ENCODE measurements at places on chromosomes 13 and 19.

- DNase-seq = no peak
Observed at GRCh38 chr13:98353750-98354149, 176.7 kb upstream of the RNF113B start.

GRCh38 chr13:112204346-112205327, 137.7 kb downstream of the SOX1 start:
- DNase-seq = no peak

GRCh38 chr13:111604097-111604496, 283.7 kb downstream of the TEX29 start:
- no peak for DNase-seq

GRCh38 chr19:10219678-10220077, 11.5 kb downstream of the S1PR2 start:
- no peak for DNase-seq

DNA sequence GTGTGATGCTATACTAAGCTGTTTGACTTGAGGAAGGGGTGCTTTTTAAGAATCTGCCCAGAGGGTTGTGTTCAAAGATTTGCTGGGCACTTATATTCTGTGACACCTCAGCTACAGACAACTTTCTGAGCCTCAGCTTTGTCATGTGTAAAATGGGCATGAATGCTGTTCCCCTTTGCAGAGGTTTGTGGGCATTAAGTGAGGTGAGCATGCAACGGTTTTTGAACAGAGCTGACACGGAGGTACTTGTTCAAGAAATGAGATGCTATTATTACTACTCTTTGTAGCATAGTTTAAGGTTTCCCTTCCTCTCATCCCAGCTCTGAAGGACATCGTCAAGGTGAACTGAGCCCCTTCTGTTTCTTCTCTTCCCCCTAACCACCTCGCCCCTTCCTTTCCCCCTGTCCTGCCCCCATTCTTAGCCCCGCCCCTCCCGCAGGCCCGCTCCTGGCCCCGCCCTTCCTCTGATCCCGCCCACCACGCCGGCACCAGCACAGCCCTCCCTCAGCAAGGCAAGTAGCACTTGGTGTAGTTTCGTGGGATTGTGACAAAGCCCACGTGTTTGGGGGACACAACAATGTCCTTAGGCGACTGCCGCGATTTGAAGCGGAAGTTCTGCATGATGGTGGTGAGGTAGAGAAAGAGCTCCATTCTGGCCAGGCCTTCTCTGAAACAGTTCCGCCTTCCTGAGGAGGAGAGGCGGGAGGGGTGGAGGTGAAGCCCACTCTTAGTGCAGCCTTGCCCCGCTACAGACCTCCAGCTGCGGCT, 26.1 kb upstream of the CYP2A7 start:
- DNase-seq = no peak

GRCh38 chr13:67833564-67833963, 603.4 kb upstream of the PCDH9 start:
- no peak for DNase-seq

DNA sequence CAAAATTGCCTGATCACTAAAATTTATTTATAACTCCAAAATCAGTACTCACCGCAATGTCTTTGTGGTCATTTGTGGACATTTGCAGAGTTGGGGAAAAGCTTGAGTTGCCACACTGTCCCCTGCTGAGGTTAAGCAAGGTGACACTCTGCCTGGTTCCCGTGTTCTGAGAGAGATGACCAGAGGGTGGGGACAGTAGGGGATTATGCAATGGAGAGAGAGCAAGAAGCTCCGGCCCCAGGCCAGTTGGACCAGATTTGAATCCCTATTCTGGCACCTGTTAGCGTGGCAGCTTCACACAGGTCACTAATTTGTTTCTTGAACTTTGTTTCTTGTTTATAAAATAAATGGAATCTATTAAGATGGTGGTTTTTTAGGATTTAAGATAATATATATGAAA, 17.8 kb downstream of the ERCC5 start:
- no peak for DNase-seq

DNA sequence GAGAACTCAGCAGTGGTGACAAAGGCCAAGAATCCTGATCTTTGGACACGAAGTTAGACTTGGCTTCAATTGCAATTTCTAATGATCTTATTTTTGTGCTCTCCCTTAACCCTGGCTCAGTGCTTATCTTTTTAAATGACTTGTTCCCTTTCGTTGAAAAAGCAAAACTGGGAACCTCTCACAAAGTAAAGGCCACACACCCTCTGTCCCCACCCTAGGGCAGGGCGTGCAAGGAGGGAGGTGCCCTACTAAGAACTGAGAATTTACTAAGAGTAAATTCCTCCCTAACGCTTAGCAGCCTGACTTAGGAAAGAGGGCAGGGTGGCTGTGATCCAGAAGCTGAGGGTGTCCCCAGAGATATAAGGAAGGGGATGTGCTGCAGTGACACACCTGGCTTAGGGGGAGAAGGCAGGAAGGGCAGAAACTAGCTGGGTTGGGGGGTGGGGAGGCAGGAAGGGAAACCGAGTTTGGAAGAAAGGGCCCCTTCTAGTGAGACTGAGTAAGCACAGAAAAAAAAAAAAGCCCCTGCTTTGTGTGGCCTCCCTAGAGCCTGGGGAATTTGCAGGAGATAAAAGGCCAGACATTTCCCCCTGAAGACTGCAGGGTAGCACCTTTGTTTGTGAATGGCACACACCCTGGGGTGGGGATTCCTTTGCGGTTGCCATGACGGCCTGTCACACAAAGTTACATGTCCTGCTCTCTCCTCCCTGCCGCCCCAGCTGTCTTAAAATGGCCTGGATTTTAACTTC, 435.1 kb downstream of the EFNB2 start:
- no peak for DNase-seq

- DNase-seq = no peak
Observed at GRCh38 chr19:51440846-51441409, 17.3 kb downstream of the SIGLEC8 start.

DNA sequence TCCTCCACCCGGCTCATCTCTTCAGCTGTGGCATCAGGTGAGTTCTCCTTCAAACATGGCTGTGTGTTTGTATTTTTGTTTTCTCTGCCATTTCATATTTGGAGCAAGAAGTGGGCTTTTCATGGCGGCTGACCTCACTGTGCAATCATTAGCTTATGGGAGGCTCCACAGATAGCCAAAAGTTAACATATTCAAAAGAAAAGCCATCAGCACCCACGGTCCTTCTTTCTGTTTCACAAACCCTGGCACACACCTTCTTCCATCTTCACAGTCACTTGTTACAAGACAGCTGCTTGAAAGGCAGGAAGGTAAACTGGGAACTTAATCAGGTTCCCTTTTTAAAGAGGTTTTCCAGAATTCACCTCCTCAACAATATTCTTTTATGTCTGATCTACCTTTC, 69.3 kb upstream of the ATP12A start:
- no peak for DNase-seq

DNA sequence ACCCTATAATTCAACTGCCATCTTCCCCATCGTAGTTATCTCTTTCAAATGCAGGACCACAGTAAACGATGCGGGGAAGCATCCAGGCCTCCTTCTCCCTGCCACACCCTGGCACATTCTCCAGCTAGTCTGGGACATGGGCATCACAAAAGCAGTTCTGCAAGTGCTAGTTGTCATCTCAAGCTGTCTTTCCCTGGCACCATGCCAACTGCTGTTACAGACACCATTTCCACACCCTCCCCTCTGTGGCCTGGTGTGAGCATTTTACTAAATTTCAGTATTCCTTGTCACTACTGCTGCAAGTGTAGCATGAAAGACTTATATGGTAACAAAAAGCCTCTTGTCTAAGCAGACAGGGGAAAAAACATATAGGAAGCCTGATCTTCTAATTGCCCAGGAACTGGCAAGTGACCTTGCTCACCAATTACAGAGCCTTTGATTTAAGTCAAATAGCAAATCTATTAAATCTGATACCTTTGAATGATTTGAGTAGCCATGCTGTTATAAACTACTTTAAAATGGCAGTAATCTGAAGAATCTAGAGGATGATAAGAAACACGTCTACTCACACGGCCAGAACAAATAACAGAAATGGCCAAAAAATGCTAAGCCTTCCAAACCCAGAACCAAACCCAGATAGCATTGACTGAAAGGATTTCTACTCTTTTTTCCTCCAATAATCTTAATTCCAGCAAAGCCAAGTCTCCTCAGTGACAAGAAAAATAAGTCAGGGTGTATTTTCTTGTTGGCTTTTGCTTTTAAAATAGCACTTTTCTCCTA, 179.0 kb downstream of the NUFIP1 start:
- DNase-seq = no peak

DNA sequence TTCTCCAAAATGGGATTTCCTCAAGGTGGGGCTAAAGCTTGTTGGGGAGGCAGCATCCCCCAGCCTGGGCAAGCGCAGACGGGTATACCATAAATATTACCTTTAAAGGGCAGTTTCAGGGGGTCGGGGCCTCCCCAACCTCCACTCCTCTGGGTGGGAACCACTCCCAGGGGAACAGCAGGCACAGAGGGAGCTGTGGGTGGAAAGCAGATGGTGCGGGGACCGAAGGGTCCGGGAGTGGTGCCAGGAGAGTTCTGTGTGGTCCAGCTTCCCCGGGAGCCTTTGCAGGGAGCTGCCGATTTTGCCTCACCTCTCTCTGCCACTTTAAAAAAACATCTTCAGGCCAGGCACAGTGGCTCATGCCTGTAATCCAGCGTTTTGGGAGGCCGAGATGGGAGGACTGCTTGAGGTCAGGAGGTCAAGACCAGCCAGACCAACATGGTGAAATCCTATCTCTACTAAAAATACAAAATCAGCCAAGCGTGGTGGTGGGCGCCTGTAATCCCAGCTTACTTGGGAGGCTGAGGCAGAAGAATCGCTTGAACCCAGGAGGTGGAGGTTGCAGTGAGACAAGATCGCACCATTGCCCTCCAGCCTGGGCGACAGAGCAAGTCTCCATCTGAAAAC, 5.5 kb downstream of the MAST3 start:
- DNase-seq = no peak

DNA sequence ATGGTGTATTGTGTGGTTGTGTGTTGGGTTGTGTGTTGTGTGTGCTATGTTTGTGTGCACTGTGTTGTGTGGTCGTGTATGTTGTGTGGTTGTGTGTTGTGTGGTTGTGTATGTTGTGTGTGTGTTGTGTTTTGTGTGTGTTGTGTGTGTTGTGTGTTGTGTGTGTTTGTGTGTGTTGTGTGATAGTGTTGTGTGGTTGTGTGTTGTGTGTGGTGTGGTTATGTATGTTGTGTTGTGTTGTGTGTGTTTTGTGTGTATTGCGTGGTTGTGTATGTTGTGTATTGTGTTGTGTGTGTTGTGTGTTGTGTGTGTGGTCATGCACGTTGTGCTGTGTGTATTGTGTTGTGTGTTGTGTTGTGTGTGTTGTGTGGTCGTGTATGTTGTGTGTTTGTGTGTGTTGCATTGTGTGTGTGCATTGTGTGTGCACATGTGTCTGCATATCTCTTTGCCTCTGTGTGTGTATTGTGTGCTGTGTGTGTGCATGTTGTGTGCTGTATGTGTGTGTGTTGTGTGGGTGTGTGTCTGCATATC, 2.9 kb downstream of the C3 start:
- DNase-seq = no peak

- no peak for DNase-seq
Observed at GRCh38 chr13:36526897-36527296, 94.6 kb downstream of the CCNA1 start.

DNA sequence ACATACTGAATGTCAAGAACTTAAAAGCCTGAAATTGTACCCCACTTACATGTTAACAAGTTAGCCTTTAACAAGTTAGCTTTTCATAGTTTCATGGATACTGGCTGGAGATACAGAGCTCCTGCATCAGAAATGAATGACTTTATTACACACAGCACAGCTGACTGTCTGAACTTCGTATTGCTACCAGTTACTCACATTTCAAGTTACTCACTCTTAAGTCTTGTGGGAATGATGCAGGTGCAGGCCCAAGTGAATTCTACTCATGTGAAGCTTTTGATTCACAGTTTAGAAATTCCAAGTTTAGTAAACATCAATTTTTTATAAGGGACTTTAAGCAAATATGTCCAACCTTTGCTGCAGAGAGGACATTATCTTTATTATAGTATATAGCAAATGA, 762.2 kb upstream of the PRR20A start:
- DNase-seq = no peak

All from activated CD8-positive, alpha-beta memory T cell treated with anti-CD3 and anti-CD28 coated beads for 1 hour (primary cell).